ENCODE measurements at places on chromosomes 3 and 15.
A peak's percentile ranks its signal among the peaks of the same experiment; 100 is the strongest.

GRCh38 chr15:72916897-72917296 lies 133.3 kb upstream of the ADPGK start:
- no peak for DNase-seq

GRCh38 chr3:71859123-71859519 lies 74.2 kb upstream of the PROK2 start:
- peak; percentile 42 for DNase-seq

- DNase-seq: no peak
Observed at GRCh38 chr15:29887721-29888120, 65.5 kb upstream of the TJP1 start.

GRCh38 chr15:77001966-77002365 lies 7.0 kb downstream of the PSTPIP1 start:
- peak; percentile 3 for DNase-seq

DNA sequence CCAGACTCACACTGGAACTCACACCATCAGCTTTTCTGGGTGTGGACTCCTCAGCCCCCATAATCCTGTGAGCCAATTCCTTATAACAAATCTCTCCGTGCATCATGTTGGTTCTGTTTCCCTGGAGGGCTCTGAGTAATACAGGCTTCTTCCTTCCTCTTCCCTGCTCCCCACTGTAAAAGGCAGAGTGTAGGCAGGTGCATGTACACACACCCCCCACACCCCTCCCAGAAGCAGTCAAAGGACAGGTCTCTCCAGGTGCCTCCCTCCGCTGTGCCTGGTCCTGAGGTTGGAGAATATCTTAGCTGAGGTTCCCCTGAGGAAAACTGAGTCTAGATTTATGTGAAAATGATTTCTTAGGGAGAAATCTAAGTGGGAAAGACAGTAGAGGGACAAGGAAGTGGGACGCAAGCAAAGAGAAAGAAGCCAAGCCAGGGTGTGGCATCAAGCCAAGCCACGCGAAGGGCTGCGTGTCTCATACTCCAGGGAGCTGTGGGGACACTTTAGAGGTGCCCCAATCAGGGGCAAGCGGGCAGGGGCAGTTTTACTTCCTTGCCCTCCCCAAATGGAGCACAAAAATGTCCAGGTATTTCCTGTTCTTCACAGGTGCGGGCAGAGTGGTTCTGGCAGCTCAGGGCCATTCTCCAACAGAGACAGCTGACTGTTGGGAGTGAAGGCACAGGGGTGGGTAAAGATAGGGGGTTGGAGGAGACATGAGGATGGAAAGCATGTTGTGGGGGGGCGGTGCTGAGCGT lies 86.6 kb downstream of the HMG20A start:
- DNase-seq: no peak
